ENCODE measurements at places on chromosomes 4 and X.

- no peak for DNase-seq
These were observed 23.4 kb downstream of the INTU start for GRCh38 chr4:127656047-127656680.

DNA sequence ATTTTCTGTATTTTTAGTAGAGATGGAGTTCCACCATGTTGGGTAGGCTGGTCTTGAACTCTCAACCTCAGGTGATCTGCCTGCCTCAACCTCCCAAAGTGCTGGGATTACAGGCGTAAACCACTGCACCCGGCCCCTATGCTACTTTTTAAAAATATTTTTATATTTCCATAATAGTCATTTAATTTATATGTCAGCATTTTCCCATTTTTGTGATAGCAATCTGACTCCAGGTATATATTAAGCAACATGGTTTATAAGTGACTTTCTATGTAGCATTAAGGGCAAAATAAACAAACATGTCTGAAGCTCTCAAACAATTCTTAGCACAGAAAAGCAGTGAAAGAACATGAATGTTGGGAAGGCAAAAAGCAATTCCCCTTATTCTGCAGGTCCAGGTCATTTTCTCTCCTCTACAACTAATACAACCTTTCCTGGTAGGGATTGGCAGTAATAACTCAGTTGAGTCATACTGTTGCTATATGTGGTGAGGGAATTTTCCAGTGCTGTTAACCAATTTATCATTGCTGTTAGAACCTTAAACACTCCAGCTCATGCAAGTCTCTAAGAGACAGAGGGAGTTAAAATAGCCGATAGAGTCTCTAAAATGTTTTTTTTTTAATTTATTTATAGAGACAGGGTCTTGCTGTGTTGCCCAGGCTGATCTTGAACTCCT is 24.0 kb downstream of the SMIM14 start:
- DNase-seq: no peak

DNA sequence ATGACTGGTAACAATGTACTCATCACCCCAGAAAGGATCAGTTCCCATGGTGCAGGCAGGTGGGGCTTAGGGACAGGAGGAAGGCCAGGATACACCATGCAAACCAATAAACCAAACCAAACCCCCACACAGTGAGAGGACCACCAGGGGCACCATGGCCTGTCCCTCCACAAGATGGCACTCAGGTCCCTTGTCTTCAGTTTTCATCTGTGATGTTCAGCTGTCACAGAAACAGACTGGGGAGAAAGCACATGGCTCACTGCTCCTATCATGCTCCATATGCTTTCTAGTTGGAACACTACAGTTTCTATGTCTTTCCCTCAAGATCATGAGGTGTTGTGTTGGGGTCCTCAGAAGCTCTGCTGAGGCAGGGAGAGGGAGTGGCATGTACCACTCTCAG is 10.1 kb downstream of the HS3ST1 start:
- no peak for DNase-seq

DNA sequence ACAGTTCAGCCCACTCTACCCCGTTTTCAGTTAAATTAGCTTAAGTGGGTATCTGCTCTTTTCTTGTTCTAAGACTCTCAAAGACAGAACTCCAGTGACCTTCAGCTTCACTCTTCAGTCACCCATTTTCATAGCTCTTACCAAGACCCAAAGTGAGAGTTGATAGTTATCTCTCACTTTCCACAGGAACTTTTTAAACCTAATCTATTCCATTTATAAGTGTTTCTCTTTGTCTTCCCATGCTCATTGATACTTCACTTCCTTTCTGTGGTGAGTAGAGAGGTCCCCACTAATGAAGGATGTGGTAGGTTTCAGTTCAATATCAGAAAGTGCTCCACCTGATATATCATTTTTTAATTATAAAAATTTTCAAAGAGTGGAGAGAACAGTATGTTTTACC is 33.4 kb downstream of the COX18 start:
- DNase-seq: no peak

DNA sequence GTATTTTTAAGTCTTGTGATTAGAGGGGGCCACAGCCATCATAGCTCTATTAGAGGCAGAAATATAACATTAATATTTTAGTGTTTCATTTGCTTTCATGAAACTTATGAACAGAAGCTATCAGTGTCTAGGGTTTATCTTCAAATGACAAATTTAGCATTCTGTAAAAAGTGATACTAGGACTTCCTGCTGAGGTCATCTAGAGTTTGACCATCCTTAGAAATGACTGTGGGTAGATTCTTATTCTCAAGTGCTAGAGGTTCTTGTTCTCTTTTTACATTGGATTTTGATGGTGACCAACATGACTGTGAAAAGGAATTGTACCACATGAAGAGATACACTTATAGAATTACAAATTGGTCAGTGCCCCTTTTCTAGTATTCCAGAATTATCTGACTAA is 568.6 kb downstream of the RPA4 start:
- DNase-seq: no peak

- no peak for DNase-seq
These were observed 671.6 kb downstream of the FAT4 start for GRCh38 chr4:125986307-125986706.

DNA sequence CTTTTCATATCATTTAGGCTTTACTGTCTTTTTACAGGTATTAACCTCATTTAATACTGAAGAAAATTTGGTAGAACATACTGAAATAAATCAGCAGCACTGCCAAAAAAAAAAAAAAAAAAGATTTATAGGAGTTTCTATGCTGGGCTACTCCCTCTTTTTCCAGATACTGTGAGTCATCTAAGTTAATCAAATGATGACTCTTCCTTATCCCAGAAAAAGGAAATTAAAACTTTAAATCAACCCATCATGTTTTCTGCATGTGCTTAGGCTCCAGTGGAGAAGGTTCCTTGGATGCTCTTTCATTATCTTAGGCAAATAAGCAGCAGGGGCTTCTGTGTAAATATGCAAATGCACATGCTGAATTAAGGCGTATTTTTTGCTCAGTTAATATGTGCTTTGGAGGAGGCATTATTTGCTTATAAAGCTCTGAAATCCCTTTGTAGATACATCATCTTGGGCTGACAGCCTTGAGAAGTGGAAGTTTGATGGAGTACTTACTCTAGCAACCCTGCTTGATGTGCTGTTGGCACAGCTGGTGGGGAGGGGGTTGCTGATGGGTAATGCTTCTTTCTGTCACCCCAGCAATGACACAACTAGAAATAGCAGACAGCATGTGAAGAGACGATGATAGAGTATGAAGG is 136.1 kb downstream of the C4orf33 start:
- DNase-seq: no peak

- DNase-seq: no peak
These were observed 288.3 kb downstream of the ARHGAP24 start for GRCh38 chr4:85763202-85763601.

DNA sequence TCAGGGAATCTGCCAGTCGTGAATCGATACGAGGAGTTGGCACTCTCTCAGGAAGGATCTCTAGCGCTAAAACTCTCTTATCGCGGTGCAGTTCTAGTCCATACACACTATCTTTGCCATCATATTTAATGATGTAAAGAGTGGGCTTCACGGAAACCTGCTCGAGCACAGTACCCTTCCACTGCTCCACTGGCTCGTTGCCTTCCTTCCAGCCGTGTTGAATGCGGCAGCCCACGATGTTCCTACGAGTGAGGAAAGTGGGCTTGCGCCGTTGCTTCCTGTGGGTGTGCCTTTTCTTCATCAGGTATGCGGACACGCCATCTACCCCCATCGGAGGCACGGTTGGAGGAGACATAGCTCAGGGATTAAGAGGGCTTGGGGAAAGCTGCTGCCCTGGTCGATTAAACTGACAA is 661 bp downstream of the SPIN4 start:
- DNase-seq: peak; percentile 2
